Cerebellar nuclear complex (tissue), 1 donor: ENCODE measurements at places on chromosomes 6 and 20.

- DNase-seq = no peak
These were observed 68.8 kb upstream of the EPB41L1 start for GRCh38 chr20:36085686-36086267.

DNA sequence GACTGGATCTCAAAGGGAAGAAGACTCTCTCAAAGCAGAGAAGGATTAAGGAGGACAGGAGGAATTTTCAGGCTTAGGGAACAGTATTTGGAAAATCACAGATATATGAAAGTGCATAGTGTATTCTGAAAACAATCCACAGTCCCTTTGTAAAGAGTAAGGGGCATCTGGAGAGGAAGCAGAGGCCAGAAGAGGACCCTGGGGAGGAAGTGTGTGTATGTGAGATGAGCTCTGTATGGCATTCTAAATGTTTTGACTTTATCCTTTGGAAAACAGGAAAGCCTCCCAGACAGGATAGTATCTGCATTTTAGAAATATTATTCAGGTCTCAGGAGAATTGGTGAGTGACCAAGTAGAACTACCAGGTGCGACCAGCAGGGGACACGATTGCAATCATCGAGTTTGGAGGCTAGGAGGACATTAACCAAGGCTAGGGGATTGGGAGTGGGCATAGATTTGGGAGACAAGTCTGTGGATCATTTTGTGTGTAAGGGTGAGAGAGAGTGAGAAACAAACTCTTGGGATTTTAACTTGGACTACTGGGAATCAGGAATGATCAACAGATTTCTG, 38.3 kb upstream of the FAM184A start:
- DNase-seq = no peak

- DNase-seq = no peak
These were observed 111.1 kb downstream of the PDSS2 start for GRCh38 chr6:107348224-107348623.

DNA sequence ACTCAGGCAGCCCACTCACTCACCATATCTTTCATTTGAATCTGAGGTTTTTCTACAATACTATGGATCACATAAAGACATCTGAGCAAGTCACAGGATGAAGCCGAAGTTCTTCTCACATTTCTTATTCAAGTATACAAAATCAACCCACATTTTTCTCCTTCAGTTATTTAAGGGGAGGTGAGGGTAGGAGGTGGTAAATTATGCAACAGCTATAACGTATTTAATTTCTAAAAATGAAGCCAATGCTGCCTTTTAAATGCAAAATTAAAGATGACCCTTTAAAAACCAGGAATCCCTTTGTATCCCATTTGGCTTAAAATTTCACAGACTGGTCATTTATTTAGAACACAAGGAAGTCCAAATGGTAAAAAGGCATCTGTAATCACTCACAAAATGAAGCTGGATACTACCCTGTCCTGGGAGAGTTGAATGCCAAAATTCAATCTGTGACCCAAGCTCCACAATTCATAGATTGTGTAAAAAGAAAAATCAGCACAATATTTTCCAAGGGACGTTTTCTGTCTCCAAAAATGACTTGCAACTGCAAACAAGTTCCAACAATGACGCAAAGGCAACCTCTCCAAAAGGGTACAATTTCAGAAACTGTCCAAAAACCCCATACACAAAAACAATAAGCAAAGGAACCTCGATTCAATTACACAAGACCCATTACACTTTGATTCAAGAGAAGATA, 48.8 kb downstream of the EPB41L2 start:
- DNase-seq = no peak

DNA sequence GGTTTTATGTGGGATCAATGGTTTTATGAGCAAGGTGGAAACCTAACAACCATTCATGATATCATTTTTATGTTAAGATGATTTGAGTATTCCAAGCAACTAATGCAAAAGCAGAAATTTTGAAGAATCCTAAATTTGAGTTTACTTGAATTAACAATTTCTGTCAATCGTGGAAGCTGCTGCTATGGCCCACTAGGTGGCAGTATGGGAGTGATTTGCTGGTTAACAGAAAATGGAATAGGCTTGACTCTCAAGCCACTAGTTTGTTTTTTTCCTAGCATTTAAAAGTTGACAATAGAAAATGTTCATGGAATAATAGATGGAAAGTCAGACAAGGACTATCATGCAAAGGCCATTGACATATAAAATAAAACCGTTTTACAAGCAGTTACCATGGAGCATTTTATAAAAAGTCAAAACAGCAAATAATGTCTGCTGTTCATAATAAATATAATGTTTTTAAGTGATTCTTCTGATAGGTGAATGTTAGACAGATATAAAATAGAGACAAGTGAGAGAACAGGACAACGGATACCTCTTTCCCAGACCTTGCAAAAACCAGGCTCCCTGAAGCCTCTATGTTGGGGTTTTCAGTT, 43.0 kb upstream of the TMEM200A start:
- no peak for DNase-seq

DNA sequence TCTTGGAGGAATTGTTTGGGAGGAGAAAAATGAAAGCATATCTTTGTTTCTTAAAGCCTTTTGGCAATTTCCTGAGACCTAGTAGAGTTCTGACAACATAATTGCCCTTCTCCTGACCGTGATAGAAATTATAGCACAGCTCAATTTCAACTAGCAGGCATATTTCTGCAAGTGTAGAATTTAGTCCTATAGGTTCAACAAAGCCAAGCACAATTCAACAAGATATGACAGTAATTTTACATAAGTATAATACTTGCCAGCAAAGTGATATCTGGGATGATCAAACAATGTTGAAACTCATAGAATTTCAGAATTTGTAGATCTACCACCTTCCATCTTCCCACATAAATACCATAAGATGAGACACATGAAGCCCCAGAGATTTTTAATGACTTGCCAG, 73.1 kb downstream of the SPTLC3 start:
- no peak for DNase-seq

GRCh38 chr6:87154641-87154992, 748 bp upstream of the ZNF292 start:
- no peak for DNase-seq

- DNase-seq = no peak
These were observed 113.9 kb downstream of the SYNDIG1 start for GRCh38 chr20:24583169-24583792.

DNA sequence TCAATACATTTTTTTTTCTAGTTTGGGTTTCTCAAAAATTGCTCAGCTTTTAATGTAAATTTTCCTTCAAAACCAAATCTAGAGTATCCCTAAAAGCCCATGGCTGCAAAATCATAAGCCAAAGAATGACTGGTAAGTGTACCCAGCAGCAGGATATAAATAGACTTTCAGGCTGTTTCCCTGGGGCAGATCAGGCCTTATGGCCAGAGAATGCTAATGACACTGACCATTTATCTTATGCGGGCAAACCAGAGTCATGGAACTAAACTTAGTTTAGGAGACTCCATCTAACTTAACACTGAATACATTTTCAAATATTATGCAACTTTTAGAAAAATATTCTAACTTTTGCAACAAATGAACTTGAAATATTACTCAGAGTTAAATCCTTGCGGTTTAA, 7.4 kb downstream of the OSER1 start:
- DNase-seq = no peak

DNA sequence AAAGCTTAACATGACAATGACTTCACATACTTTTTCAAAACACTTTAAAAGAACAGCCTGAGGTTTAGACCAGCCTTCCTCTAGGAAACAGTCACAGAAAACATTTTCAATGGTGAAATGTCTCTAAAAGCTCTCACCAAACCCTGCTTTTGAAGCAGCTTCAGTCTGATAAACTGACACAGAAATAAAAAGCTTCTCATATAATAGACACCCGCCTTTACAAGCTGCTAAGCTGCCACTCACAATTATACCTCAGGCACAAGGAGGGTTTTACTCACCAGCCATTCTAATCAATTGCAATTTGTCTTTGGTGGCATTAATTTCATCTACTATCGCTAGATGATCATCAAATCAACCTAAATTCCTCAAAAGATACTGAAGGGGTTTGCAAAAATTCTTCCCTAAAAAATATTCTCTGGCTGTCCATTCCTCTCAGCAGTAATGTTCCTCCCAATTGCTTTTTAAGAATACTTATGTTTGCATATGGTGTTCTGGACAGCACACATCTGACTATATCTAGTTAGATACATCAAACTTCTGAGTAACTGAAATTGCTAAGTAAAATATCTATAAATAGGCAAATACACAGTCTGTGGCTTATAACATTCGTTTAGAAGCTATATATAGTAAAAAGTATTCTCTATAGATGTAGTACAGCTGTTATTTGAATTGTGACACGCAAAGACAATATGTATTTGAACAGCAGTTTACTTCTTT, 29.4 kb downstream of the KIF13A start:
- DNase-seq = no peak

DNA sequence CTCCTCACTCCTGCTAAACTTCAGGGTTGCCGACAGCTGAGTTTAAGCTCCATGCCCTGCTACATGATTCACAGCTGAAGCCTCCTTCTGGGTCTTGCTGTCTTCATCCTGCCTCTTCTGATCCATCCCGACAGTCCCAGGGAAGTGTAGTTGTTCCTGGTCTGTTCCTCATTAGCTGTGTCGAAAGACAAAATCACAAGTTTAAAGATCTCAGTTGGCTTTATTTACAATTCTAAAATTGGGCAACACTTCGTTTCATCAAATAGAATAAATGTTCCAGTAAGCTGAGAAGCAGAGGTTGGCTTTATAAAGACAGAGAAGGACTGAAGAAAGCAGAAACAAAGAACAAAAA, 4.1 kb upstream of the SLC2A10 start:
- DNase-seq = no peak

DNA sequence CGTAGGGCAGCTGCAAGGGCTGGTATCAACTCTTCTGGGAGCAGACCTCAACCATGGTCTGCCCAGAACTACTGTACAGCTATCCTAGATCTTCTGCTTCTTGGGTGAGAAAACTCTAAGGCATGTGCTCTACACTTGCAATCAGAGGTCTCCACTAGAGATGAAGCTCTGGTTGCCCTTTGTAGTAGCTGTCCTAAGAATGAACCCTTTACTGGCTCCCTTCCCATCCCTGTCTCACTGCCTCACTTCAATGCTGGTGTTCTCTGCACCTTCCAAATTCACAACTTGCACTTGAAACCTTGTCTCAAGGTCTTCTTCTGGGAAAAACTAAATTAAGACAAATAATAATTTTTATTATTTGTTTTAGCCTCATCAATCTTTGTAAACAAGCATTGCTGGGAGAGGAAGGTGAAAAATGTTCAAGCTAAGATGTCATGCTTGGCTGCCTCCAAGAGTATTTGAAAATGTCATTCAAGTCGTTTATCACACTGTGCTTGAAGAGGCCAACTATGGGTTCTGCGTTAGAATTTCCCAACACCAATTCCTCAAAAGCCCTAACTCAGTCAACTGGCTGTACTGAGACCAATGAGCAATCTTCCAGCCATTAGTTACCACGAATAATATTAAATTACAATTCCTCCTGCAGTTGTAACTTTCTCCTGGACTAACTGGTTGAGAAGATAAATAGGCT, 255.7 kb upstream of the PRND start:
- no peak for DNase-seq

DNA sequence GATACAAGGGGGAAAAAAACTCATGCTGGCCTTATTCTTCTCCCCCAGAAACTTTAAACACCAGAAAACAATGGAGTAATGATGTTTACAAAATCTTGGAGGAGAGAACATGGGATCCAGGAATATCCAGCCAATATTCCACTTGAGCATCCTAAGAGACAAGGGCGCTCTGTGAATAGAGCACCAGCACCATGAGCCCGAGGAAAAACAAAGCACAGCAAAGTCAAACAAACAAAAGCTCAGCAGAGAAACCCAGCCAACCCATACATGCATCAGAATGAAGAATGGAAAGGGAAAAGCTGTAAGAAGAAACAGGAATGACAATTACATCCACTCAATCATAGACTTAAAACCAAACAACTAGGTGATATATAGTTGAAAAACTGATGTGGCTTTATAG, 4.6 kb upstream of the NAA20 start:
- DNase-seq = no peak
